ENCODE measurements at places on chromosomes 7 and 10. TPM values are rescaled to one million over a fixed set of nuclear protein-coding genes. Genes with fewer than 3 reads are reported as not detected.

DNA sequence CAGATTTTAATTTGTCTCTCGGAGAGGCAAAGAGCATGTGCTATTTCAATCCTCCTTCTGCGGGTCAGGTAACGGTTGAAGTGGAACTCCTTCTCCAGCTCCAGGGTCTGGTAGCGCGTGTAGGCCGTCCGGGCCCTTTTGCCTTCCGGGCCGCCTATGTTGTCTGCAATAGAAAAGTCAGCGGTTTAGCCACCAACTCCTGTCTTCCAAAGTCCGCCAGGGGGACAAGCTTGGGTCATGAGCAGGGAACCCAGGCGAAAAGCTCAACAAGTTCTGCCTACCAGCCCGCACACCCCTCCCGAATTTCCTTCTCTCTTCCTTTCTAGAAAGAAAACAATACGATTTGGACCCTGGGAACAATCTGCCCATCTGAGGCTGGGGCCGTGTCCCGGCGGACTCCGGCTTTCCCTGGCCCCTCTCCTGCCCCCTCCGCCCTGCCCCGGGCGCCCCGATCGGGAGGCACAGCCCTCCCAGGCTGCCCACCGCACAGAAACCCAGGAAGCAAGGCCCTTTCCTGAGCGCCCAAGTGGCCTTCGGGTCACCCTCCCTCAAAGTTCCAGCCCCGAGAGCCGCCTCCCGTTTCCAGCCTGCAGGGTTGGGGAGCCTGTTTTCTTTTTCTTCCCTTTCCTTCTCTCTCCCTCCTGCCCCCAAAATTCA, 1.4 kb downstream of the HOXA5 start:
- no peak for DNase-seq

The TWNK gene
- 7.5 TPM for total RNA-seq

The DLG5 gene
- total RNA-seq = 158 TPM

The FRAT1 gene
- total RNA-seq = 4.1 TPM

The PKD2L1 gene
- total RNA-seq = not detected

DNA sequence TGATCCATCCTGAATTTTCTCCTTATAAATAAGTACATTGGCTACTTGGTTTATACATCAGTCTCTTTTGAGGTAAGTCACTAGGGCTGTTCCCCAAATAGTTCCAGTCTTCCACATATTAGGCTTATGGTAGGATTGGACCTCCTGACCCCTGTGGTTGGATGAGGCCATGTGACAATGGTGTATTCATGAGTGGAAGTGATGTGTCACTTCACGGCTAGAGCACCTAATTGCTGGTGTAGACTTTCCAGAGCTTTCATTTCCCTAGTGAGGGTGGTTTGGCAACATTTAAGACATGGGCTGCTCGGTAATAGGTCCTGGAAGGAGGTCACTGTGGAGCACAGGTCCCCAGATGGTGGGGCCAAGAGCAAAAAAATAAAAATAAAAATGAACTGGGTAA, 141.2 kb upstream of the ABCB5 start:
- no peak for DNase-seq

- DNase-seq = peak; percentile 96
Observed at GRCh38 chr7:24979863-24980533, at the start of gene OSBPL3. OSBPL3 (minus strand) TSS chr7:24980178; CDS start chr7:24892472, 87,706 bp downstream.

The NUTM2E gene
- total RNA-seq = not detected

- DNase-seq = peak; percentile 80
Observed at GRCh38 chr10:78405231-78405630, 371.6 kb downstream of the RPS24 start.

The GGCT gene
- total RNA-seq = 64.1 TPM

- no peak for DNase-seq
Observed at GRCh38 chr10:44063686-44064085, 321.2 kb downstream of the CXCL12 start.
